ENCODE measurements at places on chromosomes 11 and 22.

GRCh38 chr11:79367844-79368243 lies 73.0 kb downstream of the TENM4 start:
- no peak for DNase-seq

GRCh38 chr11:17638311-17638710 lies 81.1 kb upstream of the MYOD1 start:
- DNase-seq = no peak

DNA sequence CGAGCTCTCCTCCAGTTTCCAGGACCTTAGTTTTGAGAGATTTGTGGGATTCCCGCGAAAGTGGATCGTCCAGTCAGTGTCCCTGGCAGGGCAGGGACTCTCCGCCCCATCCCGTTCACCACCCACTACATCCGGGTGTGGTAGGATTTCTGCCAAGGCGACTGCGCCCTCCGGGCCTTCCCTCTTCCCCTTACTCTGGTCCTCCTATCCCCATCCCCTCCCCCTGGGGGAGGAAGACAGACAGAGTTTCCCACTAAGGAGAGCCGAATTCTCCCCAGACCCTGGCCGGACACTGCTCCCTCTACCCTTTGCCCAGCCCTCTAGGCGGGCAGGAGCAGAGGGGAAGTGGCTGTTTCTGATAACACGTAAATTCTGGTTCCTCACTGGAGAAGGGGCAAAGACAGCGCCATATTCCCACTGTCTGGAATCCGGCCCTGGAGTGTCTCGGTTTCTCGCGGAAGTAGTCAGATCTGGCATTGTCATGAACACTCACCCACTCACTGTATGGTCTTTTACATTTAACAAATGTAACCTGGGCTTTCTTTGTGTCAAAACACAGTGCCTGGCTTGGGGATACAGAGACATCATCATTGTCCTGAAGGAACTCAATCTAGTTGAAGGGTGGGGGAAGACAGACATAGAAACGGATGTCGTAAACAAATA lies 1.1 kb upstream of the NECTIN1 start:
- peak; percentile 41 for DNase-seq

GRCh38 chr11:8713760-8714454 lies 31.3 kb downstream of the RPL27A start:
- DNase-seq = no peak

- DNase-seq = no peak
Measured at GRCh38 chr22:40345815-40346184, 500 bp upstream of the ADSL start.

DNA sequence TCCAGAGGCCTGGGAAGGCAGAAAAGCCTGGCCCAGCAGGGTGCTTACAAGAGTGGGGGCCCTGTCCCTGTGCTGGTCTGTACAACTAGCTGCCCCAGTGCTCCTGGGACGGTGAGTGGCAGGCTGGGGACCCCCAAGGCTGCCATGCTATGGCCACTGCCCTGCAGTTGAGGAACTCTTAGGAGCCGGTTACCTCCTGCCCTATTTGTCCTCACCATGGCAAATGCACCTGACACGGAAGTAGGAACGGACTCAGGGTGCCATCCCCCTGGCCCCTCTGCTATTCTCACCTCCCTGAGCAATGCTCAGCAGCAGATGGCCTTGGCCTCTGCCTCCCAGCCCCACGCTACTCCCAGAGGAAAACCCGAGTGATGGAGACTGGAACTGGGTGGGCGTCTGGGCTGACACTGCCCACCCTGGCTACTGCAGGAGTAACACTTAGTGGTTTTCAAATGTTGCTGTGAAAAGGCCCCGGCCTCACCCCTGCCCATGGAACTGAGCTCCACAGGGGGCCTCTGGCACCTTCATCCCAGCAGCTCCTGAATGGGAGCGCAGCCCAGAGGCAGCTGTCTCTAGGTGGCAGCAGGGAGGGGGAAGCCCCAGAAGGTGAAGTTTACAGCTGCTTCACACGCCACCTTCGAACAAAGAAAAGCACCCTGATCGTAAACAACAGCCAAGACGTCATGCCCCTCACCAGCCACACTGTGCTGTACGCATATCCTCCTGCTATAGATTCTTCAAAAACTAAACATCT lies 105.3 kb downstream of the CTTN start:
- no peak for DNase-seq

- DNase-seq = no peak
Measured at GRCh38 chr22:20436307-20436767, 1.3 kb downstream of the SCARF2 start.

GRCh38 chr11:95714843-95715776 lies 74.5 kb downstream of the FAM76B start:
- DNase-seq = no peak

GRCh38 chr11:58639103-58639502 lies 16.6 kb downstream of the CNTF start:
- DNase-seq = no peak

GRCh38 chr11:76233196-76233921 lies 27.1 kb upstream of the WNT11 start:
- DNase-seq = no peak

GRCh38 chr22:48666620-48667019 lies 1161.1 kb downstream of the BRD1 start:
- no peak for DNase-seq

GRCh38 chr22:46941968-46942798 lies 179.7 kb downstream of the TBC1D22A start:
- peak; percentile 22 for DNase-seq

DNA sequence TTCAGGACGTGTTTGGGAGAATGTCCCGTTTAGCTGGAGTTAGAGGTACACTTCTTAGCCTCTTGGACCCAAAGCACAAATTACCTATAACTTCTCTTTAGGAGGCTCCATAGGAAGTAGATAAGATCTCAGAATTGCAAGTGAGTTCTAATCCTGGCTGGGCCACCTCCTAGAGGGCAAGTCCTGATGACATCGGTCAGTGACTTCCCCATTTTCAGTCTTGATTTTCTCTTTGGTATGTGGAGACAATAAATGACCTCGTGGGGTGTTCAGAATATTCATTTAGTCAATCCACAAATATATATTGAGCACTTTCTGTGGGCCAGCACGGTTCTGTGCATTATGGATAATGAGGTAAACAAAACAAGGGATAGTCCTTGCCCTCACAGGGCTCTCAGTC lies 208.6 kb downstream of the CWF19L2 start:
- DNase-seq = no peak

DNA sequence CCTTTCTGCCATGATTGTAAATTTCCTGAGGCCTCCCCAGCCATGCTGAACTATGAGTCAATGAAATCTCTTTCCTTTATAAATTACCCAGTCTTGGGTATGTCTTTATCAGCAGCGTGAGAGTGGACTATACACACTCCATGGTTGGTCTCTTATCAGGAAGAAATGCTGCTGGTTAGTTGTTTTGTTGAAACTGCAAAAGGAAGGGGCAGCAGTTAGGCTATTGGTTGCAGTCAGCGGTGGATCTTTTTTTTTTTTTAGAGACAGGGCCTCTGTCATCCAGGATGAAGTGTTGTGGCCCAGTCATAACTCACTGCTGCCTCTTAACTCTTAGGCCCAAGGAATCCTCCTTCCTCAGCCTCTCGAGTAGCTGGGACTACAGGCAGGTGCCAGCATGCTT lies 51.7 kb downstream of the HSD17B12 start:
- DNase-seq = no peak

DNA sequence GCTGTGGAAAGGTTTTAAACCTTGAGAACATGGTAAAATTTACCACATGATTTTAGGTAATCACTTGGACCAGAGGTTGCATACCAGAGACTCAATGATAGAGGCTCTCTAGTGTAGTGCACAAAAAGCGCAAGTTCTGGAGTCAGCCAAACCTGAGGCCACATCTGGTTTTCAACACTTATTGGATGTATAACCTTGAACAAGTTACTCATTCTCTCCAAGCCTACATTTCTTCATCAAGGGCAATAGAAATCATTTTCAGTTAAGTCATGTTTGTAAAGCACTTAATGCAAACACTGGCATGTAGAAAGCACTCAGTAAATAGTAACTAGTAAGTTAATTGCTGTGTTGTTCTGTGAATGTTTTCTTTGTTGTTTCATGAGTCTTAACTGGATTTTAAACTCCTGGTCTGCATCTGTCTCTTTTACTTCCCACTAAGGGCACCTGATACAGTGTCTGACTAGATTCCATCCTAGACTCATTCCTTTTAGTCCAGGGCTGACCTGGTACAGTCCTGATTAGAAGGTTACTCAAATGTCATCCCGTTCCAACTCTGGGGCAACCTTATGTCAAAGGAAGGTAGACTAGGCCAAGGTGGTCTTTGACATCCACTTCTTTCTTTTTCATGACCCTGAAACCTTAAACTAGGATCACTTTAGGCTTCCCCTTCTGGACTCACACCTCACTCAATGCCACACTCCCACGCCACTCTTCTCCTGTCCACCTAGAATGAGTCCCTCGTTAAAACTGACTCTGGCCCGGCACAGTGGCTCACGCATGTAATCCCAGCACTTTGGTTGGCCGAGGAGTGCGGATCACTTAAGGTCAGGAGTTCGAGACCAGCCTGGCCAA lies 34.5 kb upstream of the EED start:
- DNase-seq = no peak

GRCh38 chr11:113651023-113651422 lies 55.1 kb downstream of the TMPRSS5 start:
- no peak for DNase-seq

DNA sequence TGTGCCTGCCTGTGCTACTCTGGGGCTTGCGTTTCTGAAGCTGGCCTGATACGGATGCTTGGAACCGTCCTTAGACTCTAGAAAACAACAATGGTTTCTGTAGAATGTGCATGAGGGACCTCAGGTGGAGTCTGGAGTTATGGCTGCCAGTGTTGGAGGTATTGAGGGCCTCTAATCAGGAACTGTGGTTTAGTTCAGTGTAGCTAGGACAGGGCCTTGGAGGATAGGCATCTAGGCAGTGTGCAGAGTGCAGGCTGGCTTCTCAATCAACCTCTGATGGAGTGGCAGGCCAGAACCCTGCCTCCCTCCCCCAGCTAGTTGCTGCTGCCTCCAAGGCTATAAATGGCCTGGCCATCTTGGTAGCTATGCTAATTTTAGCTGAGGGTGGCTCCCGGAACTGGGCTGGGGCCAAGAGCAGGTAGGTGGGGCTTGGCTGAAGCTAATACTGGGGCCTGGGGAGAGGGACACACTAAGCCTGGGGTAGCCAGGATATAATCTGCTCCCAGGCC lies 4.0 kb downstream of the STIM1 start:
- DNase-seq = no peak

DNA sequence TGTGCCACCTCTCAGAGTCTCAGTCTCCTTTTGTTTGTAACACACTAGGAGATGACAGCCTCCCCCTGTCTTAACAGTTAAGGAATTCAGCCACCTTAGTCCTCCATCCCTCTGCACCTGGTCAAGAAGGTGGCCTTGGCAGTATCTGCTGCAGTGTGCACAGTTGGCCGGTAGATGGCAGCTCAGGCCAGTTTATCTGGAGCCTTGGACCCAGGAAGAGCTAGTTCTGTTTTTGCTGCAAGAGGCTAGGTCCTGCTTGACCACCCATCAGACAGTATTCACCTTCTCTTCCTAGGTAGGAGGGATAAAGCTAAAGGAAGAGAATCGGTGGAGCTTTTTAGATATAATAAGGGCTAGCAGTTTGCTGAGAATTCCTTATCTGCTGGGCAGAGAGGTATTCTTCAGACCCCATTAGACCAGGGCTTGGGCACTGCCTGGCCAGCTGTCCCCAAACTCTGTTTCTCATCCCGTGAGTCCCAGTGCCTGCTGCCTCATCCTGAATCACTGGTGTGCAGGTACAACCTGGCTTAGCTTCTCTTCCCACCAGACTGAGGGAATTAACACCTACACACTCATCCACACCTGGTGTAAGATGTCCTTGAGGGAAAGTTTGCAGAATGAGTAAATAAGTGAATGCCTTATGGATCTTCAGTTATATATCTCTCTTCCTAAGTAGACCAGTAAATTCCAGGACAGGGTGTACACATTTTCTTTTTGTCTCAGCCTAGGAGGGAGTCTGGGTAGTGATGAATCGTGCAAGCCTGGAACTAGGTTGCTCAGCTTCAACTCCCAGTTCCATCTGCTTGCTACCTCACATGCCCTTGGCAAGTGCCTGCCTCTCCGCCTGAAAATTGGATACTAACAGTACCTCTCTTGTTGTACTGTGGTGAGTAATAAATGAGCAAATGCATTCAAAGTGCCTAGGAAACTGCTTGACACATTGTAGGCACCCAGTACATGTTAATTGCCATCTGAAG lies 70.8 kb upstream of the NARS2 start:
- peak; percentile 36 for DNase-seq

- DNase-seq = peak; percentile 82
Measured at GRCh38 chr11:19953909-19954308, 206.4 kb downstream of the DBX1 start.

DNA sequence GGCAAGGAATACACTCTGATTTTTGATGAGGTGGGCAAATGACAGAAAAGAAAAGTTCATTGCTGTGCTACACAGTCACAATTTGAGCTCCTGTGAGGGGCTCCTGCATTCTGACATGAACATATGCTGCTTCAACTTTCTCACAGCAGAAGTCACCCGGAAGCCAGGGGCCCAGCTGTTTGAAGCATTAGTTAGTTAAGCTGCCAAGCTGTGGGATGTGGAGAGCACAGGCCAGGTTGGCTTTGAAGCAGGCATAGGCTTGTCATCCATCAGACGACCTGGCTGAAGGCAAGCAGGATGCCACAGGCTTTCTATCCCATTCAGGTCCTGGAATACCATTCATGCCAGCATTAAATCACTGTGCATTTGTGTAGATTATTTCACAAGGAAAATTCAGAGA lies 63.1 kb downstream of the MTNR1B start:
- no peak for DNase-seq

GRCh38 chr11:12439615-12440014 lies 62.2 kb downstream of the PARVA start:
- DNase-seq = no peak

GRCh38 chr22:26768952-26769351 lies 111.6 kb downstream of the MIAT start:
- no peak for DNase-seq

- peak; percentile 49 for DNase-seq
Measured at GRCh38 chr22:19429950-19430889, 1.3 kb downstream of the HIRA start.

DNA sequence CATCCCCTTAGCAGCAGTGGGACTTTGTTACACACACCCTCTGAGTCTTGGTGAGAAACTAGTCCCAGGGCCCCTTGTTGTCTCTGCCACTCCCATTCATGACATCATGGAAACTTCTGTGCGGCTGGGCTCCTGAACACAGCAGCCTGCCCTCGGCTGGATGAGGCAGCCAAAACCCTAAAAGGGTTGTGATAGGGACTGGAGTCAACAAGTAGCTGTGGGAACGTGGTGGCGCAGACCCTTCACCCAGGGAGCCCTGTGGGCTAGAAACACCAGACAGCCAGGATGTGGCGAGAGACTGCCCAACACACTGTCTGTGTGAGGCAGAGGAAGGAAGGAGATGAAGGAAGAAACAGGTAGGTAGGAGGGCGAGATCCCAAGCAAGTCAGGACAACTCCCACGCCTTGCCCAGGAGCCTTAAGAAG lies 3.9 kb downstream of the CD3D start:
- no peak for DNase-seq

All from stromal cell of bone marrow (primary cell).